ENCODE measurements at places on chromosomes 12 and 14.

DNA sequence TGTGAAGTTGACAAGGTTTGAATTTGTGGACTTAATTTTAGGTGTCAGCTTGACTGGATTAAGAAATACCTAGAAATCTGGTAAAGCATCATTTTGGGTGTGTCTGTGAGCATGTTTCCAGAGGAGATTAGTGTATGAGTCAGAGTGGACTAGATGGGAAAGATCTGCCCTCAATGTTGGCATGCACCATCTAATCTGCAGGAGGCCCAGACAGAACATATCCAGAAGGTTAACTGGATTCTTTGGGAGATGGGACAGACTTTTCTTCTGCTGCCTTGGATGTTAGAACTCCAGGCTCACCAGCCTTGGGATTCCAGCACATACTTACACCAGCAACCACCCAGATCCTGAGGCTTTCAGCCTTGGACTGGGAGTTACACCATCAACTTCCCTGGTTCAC, 14.1 kb downstream of the SGPP1 start:
- no peak for DNase-seq

DNA sequence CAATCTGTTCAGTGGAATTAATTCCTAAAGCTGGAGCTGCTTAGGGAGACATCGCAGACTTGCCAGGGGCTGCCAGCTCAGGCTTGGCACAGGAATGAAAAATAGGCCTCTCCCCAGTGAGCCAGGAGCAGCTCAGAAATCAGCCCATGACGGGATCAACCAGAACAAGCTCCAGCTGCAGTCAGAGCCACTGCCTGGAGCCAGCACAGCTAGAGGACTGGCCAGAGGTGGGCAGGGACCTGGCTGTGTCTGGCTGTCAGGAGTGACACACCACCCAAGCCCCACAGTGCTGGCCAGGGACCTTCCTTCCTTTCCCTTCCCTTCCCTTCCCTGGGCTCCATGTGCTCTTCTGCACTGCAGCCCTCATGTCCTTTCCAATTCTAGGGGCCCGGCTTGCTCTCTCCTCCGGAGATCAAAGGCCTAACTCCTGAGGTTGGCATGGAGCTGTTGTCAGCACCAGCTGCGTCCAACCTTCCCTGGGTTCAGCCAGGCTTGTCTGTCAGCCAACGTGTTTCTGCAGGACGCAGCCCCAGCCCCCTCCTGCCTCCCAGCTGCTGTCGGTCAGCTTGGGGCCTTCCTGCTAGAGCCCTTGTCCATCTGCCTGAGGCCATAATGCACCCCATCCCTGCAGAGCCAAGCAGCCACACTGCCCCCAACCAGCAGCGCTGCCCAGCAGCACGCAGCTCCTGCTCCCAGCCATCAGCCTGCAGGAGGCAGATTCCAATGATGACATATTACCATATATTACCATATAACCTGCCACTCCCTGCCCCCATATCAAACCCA, 149.3 kb downstream of the CALM1 start:
- DNase-seq = no peak

DNA sequence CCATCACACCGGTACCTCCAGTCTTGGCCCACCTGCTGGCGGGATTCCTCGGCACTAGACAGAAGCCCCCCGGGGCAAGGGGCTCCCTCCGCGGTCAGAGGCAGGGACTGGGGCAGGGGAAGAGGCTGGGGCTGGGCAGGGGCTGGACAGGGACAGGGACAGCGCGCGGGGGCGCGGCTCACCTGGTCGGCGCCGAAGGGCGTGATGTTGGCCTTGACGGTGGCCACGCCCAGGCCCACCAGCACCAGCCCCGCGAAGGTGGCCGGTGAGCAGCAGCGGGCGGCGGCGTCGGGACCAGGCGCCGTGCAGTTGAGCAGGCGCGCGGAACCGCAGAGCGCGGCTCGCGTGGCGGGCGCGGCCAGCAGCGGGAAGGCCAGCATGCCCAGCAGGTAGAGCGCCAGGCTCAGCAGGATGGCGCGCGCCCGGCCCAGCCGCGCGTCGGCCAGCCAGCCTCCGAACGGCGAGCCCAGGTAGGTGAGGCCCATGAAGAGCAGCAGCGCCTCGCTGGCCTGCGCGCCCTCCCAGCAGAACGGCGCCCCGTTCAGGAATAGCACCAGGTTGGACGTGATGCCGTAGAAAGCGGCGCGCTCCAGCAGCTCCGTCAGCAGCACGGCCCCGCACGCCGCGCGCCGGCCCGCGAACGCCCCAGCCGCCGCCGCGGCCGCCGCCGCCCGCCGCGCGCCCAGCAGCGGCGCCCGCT, 392 bp downstream of the SLC15A4 start:
- no peak for DNase-seq

GRCh38 chr12:127588249-127588648, 678.7 kb upstream of the TMEM132C start:
- DNase-seq = no peak

DNA sequence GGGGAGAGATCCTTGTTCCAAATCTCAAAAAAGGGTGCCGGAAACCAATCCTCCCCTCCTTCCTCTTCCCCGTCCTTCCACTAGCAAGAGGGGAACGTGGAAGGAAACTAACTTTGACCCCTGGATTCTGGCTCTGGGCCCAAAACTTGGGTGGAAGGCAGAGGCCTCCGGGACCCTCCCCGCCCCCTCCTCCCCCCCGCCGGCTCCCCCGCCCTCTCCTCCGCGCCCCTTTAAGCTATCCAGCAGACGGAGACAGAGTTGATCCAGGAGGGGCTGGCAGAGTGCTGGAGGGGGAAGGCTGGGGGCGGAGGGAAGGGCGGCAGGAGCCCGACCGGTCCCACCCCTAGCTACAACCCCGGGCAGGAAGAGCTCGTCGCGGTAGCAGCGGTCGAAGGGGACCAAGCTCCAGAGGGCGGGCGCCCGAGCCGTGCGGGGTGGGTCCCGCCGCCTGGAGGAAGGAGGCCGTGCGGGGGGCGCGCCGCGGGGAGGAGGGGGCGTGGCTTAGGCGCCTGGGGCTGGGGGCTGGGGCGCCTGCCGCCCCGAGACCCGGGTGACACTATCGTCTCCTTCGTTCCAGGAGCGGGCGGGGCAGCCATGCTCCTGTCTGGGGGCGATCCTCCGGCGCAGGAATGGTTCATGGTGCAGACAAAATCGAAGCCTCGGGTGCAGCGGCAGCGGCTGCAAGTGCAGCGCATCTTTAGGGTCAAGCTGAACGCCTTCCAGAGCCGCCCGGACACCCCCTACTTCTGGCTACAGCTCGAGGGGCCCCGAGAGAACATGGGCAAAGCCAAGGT, at the start of gene NYNRIN:
Gene NYNRIN (plus strand): TSS at position 351 of the 794 bp plus-strand sequence. CDS start 244 bp downstream, at position 595.
- no peak for DNase-seq

- DNase-seq = no peak
Measured at GRCh38 chr12:52899338-52900035, 5.4 kb downstream of the KRT8 start.

DNA sequence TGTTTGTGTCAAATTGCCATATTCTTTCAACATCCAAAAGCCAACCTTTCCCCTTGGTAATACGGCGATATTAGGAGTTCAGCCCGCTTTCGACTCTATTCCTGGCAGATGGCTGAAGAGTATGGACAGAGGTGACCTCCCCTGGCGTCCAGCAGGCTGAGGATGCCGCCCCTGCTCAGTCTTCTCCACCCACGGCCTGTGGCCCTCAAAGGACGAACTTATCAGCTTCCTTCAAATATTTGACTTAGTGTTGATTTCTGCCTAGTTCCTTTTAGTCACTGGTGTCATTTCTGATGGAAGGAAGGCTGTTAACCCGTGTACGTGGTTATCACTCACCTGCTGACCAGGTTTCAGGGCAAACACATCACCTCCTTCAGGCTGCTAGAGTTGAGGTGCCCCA, 65.0 kb downstream of the TESC start:
- DNase-seq = no peak

Measured in T-helper 17 cell (primary cell).